ENCODE measurements at places on chromosomes 12 and 14. TPM values are rescaled to one million over a fixed set of nuclear protein-coding genes. Genes with fewer than 3 reads are reported as not detected.

GRCh38 chr12:95066091-95066855 lies 7.1 kb downstream of the NR2C1 start:
- no peak overlapping the region for H3K4me3 ChIP-seq
- no peak overlapping the region for H3K27ac ChIP-seq
- DNase-seq: no peak
- H3K27me3 ChIP-seq: no peaks in the 10 kb centered on the region
- peaks cover 54% of the 10 kb centered on the region for H3K36me3 ChIP-seq

Gene TC2N
- 16.2 TPM for total RNA-seq

- H3K4me3 ChIP-seq: peak within 1 kb of the TSS; percentile 72
- peaks cover 1% of the 10 kb centered on the region for H3K36me3 ChIP-seq
- peak; percentile 82 for DNase-seq
- H3K27ac ChIP-seq: no peak within 1 kb of the TSS
These were observed at the start of gene TSPAN9 for GRCh38 chr12:3076730-3077571. Gene TSPAN9 (plus strand): TSS chr12:3077379. CDS start chr12:3201194, 123,815 bp downstream.

Gene CMA1
- not detected for total RNA-seq

DNA sequence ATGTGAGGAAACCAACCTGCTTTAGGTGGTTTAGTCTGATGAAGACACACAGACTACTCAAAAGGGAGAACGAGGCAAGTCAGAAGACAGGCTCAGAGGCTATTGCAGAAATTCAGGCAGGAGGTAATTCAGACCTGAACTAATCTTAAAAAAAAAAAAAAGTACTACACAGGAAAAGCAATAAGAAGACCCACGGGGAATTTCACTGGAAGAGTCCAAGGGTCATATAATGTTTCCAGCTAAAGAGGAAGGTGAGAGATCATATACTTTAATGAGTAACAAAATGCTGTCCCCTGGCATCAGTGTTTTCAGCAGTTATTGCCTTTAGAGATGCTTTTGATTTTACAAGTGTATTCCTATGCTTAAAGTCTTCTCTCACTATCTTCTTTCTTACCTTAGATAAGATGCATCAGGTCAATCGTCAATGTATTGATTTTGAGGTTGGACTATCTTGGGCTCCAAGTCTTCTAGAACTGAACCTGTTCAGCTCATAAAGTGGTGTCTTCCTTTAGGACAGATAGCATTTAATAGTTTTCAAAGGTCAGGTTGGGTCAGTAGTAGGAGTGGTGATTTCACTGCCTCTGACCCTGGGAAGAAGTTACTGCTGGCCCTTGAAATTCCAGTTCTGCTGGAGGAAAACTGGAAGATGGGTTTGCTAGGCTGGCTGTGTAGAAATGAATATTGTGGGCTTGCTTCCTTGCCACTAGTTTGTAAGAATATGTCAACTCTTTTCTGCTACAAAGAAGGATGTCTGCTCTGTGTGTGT lies 60.0 kb downstream of the FAR2 start:
- no peak for DNase-seq
- H3K4me3 ChIP-seq: no peak overlapping the region
- no peaks in the 10 kb centered on the region for H3K36me3 ChIP-seq
- no peaks in the 10 kb centered on the region for H3K27me3 ChIP-seq

Gene UNC79
- 2.8 TPM for total RNA-seq

- no peaks in the 10 kb centered on the region for H3K36me3 ChIP-seq
- no peak overlapping the region for H3K27ac ChIP-seq
- H3K4me1 ChIP-seq: no peaks in the 10 kb centered on the region
- no peak overlapping the region for H3K4me3 ChIP-seq
- no peak for DNase-seq
- no peaks in the 10 kb centered on the region for H3K27me3 ChIP-seq
These were observed 178.1 kb downstream of the BCAT1 start for GRCh38 chr12:24770821-24771220.

DNA sequence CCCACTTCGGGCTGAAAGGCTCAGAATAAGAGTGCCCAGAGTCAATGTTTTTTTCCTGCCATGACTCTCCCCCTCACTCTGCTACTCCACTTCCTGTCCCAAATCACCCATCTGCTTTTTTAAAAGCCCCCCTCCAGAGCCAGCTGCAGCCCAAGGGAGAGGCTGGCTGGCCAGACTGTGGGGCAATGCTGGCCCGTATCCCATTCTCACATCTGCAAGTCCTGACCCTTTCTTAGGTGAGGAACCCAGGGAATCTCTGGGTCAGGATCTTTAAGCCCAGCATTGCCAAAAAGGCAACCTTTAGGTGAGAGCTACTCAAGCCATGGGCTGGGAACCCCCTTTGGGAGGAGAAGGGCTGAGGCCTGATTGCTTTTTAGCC lies 1.7 kb upstream of the ITGA5 start:
- peaks cover 5% of the 10 kb centered on the region for H3K4me1 ChIP-seq
- no peak for DNase-seq
- H3K27ac ChIP-seq: no peak overlapping the region

GRCh38 chr12:111585690-111586089 lies 13.4 kb downstream of the ATXN2 start:
- H3K27me3 ChIP-seq: no peaks in the 10 kb centered on the region
- H3K36me3 ChIP-seq: peaks cover 4% of the 10 kb centered on the region
- no peaks in the 10 kb centered on the region for H3K4me1 ChIP-seq
- no peak overlapping the region for H3K27ac ChIP-seq
- no peak overlapping the region for H3K4me3 ChIP-seq
- DNase-seq: no peak

DNA sequence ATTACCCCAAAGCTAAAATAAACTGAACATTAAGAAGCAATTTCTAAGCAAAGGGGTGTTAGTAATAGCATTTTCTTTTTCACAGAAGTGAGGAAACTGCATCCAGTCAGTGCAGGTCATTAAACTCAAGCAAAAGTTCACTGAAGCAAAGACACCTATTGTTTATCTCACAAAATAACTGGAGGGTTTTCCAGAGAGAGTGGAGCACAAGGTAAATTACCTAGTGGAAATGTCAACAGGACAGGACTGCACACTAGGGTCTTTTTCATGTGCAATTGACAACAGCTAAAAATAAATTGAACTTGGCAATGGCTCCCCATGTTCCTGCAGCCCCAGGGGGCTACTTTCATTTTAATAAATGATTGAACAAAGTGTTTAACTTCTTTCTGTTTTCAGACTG lies 742.0 kb downstream of the GALC start:
- no peaks in the 10 kb centered on the region for H3K27me3 ChIP-seq
- no peak overlapping the region for H3K4me3 ChIP-seq
- DNase-seq: no peak

- H3K36me3 ChIP-seq: no peaks in the 10 kb centered on the region
- peaks cover 15% of the 10 kb centered on the region for H3K4me1 ChIP-seq
- H3K4me3 ChIP-seq: no peak overlapping the region
- no peak for DNase-seq
These were observed 80.5 kb downstream of the SAMD4A start for GRCh38 chr14:54647378-54647777.

DNA sequence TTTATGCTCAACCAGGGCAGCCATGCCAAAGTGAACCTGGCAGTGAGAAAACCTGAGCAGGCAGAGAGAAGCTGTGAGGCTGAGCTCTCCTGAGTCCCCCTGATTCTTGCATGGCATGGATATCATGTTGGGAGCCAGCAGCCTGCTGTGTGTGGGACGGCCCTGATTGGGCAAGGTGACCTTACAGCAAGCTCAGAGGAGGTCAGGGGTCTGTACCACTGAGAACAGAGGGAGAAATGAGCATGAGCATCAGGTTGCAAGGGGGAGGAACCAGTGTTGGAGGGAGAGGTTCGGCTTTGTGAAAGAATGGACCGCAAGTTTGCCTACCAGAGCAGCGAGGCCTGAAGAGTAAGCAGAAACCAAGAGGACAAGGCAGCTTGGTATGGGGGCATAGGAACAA lies 59.1 kb upstream of the PTGR2 start:
- no peak for DNase-seq
- peaks cover 12% of the 10 kb centered on the region for H3K27me3 ChIP-seq
- H3K27ac ChIP-seq: no peak overlapping the region
- H3K36me3 ChIP-seq: no peaks in the 10 kb centered on the region
- peak overlapping the region; percentile 15 for H3K4me3 ChIP-seq

GRCh38 chr14:32366256-32366879 lies 37.3 kb downstream of the AKAP6 start:
- no peak overlapping the region for H3K4me3 ChIP-seq
- DNase-seq: no peak
- no peaks in the 10 kb centered on the region for H3K36me3 ChIP-seq
- no peak overlapping the region for H3K27ac ChIP-seq

Gene EP400
- total RNA-seq: 61.7 TPM

GRCh38 chr12:1882405-1882804 lies 36.0 kb downstream of the CACNA2D4 start:
- no peaks in the 10 kb centered on the region for H3K36me3 ChIP-seq
- H3K27me3 ChIP-seq: no peaks in the 10 kb centered on the region
- DNase-seq: no peak
- no peak overlapping the region for H3K27ac ChIP-seq
- H3K4me3 ChIP-seq: no peak overlapping the region

- no peak for DNase-seq
- H3K27ac ChIP-seq: no peak overlapping the region
- H3K36me3 ChIP-seq: peaks cover 14% of the 10 kb centered on the region
- no peaks in the 10 kb centered on the region for H3K27me3 ChIP-seq
- no peaks in the 10 kb centered on the region for H3K4me1 ChIP-seq
- no peak overlapping the region for H3K4me3 ChIP-seq
These were observed 313.3 kb upstream of the SFSWAP start for GRCh38 chr12:131397493-131398181.

DNA sequence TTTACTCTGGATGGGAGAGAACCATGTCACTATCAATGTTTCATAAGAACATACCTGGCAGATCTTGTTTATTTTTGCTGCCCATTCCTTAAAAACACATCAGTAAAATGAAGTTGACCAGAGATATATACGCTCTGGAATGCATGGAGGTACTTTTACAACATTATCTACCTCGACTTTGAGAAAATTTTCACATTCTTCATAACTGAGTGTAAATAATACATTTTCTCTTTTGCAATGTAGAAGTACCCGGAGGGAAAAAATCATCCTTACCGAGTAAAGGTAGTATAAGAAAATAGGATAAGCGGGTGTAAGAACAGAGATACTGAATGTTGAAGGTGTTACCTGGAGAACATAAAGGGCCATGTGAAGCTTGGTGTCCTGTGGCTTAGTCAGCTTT lies 80.7 kb downstream of the TMEM116 start:
- no peak overlapping the region for H3K4me3 ChIP-seq
- H3K4me1 ChIP-seq: no peaks in the 10 kb centered on the region
- no peak for DNase-seq

- H3K27ac ChIP-seq: no peak overlapping the region
- peaks cover 18% of the 10 kb centered on the region for H3K36me3 ChIP-seq
- H3K4me3 ChIP-seq: no peak overlapping the region
- no peaks in the 10 kb centered on the region for H3K27me3 ChIP-seq
- DNase-seq: no peak
- H3K4me1 ChIP-seq: no peaks in the 10 kb centered on the region
These were observed 11.9 kb upstream of the ATP5F1B start for GRCh38 chr12:56657416-56658379.

DNA sequence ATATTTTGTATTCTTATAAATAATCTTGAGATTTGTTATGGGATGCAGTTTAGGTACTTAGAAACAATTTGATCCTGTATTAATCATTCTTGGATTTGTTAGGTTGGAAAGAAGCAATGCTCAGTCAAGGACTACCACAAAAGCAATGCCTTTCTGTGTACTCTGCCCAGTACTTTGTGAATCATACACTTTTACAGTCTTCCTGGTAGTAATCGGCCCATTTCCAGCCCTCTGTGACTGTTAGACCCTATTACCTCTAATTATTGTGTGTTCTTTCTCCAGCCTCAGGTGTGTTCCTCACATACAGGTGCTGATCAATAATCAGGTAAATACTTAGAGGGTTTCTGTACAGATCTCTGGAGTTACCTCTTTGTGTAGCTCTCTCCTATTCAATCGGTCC lies 609.0 kb downstream of the KCNH5 start:
- H3K4me3 ChIP-seq: no peak overlapping the region
- H3K4me1 ChIP-seq: no peaks in the 10 kb centered on the region
- H3K36me3 ChIP-seq: peaks cover 49% of the 10 kb centered on the region
- H3K27me3 ChIP-seq: no peaks in the 10 kb centered on the region

DNA sequence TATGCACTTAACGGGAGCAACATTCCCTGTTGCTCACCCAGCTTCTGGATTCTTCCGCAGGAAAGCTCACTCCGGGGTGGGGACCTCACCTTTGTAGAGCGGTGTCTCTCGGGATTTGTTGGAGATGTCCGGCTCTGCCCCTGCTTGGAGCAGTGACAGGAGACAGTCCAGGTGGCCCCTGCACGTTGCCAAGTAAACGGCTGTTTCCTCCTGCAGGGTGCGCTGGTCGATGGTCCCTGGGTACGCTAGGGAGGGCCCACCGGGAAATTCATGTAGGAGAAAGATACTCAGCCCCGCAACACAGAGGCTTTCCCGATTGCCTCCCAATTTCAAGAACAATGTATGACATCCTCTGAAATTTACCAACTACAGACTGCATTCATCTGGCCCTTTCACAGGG lies 23.1 kb downstream of the ASB2 start:
- no peak overlapping the region for H3K27ac ChIP-seq
- peak; percentile 66 for DNase-seq
- H3K27me3 ChIP-seq: no peaks in the 10 kb centered on the region
- no peaks in the 10 kb centered on the region for H3K36me3 ChIP-seq

DNA sequence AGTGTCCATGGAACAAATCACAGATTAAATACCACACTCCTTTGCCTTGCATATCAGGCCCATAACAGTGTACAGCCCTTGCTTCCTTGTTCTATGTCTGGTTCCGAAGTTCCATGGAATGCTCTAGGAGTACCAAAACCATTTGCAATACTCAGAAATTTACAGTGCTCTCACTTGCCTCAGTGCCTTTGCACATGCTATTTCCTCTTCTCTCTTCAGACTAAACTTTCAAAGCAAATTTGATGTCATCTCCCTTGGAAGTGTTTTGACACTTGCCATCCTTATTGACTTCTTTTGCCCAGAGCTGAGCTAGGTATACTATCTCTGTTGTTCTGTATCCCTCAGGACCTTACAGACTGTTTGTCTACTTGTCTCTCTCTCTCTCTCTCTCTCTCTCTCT lies 6.1 kb downstream of the ANO4 start:
- no peaks in the 10 kb centered on the region for H3K4me1 ChIP-seq
- no peaks in the 10 kb centered on the region for H3K27me3 ChIP-seq
- H3K36me3 ChIP-seq: no peaks in the 10 kb centered on the region
- H3K27ac ChIP-seq: no peak overlapping the region
- H3K4me3 ChIP-seq: no peak overlapping the region

Gene REP15
- total RNA-seq: 1.3 TPM

DNA sequence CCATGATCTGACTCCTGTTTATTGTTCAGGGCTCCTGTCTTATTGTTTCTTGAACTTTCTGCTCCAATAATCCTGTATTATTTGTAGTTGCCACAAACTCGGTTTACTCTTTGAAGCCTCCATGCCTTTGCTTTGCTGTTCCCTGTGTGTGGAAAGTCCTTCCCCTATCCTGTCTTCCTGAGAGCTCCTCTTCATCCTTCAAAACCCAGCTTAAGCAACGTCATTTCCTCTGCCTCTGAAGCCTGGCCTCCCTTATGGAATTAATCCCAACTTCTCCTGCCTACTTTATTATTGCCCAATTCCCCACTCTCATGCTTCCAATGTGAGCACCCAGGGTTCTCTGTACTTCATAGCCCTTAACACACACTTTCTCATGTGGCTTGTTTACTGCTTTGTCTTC lies 766.2 kb downstream of the MED13L start:
- H3K36me3 ChIP-seq: no peaks in the 10 kb centered on the region
- H3K4me1 ChIP-seq: peaks cover 3% of the 10 kb centered on the region
- peaks cover 4% of the 10 kb centered on the region for H3K27me3 ChIP-seq
- H3K4me3 ChIP-seq: no peak overlapping the region
- H3K27ac ChIP-seq: no peak overlapping the region

Data from H9 (cell line).